Stimulated activated CD8-positive, alpha-beta memory T cell treated with anti-CD3 and anti-CD28 coated beads, Interleukin-7, amount 100 ng/mL, for 4 hours (primary cell): ENCODE measurements at places on chromosomes 7 and 10.

DNA sequence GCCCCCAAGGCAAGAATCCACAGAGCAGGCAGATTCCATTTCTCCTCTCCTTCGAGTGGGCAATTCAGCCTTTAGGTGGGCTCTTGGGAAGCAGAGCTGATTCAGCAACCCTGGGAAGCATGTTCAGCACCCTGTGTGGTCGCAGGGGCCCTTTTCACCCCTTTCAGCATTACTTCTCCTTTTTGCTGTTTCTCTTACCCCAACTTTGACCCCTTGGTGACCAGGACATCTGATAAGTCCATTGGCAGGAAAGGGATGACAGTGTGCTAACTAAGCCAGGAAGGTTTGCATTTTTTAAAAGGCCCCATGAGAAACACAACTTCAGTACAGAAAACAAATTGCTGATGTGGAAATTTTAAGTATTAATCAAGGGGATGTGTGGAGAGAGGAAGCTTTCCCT, 283.7 kb upstream of the NRP1 start:
- no peak for DNase-seq

GRCh38 chr7:5557920-5558401, 134.3 kb upstream of the TNRC18 start:
- DNase-seq = no peak

- no peak for DNase-seq
Measured at GRCh38 chr7:139976838-139977656, 85.7 kb downstream of the PARP12 start.

DNA sequence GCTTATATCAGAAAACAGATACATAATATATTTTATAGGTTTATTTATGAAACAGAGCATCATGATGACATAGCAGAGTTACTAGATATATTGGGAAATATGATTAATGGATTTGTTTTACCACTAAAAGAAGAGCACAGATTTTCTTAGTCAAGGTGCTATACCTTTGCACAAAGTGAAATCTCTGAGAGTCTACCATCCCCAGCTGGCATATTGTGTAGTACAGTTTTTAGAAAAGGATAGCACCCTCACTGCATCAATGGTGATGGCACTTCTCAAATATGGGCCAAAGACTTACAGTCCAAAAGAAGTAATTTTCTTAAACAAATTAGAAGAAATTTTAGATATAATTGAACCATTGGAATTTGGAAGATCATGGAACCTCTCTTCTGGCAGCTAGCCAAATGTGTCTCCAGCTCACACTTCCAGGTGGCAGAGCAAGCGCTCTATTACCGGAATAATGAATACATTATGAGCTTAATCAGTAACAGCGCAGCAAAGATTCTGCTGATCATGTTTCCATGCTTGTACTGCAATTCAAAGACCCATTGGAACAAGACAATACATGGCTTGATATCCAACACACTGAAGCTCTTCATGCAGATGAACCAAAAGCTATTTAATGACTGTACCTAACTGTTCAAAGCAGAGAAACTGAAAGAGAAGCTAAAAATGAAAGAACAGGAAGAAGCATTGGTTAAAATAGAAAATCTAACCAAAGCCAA, 21.9 kb upstream of the CREB3L2 start:
- no peak for DNase-seq

GRCh38 chr7:81161451-81162075, 242.7 kb upstream of the SEMA3C start:
- DNase-seq = no peak

DNA sequence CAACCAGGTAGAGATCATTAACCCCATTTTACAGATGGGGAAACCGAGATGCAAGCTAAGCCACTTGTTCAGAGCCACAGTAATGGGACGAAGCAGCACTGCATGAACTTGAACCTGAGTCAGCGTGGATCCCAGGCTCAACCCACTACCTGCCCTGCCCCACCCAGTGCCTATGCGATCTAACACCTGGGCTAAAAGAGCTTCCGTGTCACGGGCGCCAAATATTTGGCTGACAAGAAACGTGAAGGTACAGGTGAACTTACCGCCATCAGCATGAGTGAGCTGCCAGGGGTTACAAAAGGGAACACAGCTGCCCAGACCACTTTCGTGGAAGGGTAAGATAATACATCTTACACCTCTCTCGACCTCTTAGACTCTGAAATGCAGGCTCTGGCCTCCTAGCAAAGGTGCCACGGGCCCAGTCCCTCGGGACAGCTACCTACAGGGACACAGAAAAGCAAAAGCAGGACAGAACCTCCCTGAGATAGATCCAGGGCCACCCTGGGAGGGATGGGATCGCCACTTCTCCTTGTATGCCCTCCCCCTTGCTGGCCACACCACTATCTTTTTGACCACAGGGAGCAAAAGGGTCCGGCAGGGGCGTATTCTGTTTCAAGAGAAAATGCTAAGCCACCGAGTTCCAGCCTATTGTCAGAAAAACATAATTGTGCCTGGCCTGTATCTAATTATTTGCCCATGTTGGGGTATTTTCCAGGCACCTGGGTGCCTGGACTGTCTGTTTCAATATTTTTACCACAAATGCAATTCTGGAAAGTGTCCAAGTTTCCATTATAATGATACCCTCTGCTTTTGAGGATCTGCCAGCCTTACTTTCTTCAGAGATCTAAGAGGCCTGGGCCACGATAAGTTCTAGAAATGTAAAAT, 6.4 kb downstream of the CHST15 start:
- DNase-seq = no peak

DNA sequence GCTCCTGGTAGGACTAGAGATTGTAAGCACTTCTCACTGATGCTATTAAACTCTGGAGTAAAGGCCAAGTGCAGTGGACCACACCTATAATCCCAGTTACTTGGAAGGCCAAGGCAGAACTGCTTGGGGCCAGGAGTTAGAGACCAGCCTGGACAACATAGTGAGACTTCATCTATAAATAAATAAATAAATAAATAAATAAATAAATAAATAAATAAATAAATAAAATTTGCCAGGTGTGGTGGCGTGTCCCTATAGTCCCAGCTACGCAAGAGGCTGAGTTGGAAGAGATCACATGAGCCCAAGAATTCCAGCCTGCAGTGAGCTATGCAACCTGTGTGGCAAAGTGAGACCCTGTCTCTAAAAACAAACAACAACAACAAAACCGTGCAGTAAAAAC, 1475.7 kb downstream of the REEP3 start:
- DNase-seq = no peak

GRCh38 chr7:82469207-82469606, 25.6 kb upstream of the CACNA2D1 start:
- no peak for DNase-seq

- DNase-seq = no peak
Measured at GRCh38 chr10:25047591-25048301, 31.3 kb downstream of the THNSL1 start.

- DNase-seq = no peak
Measured at GRCh38 chr10:85696893-85697292, 669.7 kb downstream of the GRID1 start.

GRCh38 chr7:8109196-8110022, 140.8 kb downstream of the GLCCI1 start:
- DNase-seq = no peak

DNA sequence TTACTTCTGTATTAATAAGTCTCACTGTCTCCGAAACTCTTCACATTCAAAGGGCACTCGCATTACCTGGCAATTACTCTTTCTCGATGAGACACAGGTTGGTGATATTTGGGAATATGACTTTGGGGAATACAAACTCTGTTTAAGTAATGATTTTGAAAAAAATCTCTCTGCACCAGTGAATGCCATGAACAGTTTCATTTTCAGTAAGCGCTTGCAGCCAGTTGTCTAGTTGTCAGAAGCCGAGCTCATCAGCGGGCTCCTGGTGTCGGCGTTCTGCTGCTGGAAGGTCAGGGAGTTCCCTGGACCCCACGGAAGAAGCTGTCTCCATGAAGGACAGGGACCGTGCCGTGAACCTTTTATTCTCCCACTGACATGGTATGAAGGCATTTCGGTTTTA, 57.7 kb downstream of the PTPRE start:
- no peak for DNase-seq

GRCh38 chr7:1804310-1804709, 134.2 kb downstream of the ELFN1 start:
- DNase-seq = no peak

DNA sequence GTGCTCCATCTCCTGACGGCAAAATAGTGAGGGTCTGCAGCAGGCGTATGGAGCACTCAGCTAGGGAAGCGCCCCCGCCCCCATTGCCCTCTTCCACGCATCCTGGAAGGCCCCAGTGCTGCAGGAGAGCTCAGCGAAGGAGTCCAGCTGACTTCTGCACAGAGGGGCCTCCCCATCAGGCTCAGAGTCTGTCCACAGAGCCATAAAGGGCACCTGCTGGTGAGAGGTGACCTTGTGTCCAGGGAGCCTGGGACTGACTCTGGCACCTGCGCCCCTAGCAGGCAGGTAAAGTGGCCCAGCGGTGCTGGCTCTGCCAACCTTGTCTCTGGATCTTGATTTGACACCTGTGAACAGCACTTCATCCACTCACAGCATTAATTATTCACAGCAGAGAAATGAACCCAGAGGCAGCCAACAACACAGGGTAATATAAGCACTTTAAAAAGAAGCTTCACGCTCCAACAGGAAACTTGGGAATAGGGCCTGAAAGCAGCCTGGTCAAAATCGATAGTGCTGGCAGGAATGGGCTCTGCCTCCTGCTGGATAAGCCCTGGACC, 59.6 kb downstream of the VOPP1 start:
- no peak for DNase-seq

GRCh38 chr7:96026010-96026409, 253.7 kb downstream of the DYNC1I1 start:
- no peak for DNase-seq

GRCh38 chr10:817371-817770, 114.1 kb downstream of the LARP4B start:
- no peak for DNase-seq

DNA sequence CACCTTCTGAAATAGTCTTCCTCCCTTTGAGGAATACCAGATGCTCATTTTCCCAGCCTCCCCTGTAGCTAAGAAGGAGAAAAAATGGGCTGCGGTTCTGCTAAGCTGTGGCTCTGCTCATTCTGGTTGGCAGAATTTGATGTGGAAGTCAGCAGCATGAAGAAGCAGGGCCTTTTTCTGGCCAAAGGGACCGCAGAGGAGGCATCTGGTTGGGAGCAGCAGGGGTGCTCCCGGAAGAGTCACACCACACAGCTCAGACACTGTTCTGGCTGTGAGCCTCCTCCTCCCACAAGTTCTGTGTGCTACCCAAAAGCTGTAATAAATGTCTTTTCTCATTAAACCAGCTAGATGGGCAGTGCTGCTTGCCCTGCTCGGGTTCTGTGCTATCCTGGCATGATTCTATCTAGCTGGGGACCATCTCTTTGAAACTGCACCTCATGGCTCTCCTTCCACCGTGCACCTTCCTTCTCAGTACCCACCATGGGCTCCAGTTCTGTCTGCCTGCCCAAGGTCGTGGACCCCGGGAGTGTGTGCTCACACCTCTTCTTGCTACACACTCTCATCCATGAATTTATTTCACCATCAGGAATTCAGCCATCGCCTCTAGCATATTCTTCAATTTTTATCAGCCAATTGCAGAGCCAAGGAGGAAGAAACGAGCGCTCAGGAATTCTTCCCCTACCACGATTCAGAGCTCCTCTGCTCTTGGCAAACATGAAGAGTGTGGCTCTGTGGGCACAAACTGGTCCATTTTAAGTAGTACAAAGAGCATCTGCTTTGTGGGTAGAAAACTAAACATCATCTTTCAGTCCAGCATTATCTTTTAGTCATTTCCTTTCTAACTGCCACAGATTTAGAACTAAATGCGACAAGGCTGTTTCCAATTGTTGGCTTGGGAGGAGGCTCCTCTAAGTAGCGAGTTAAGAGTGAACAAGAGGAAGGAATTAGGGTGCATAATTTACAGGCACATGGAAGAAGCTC, 76.9 kb downstream of the FAM171A1 start:
- no peak for DNase-seq

DNA sequence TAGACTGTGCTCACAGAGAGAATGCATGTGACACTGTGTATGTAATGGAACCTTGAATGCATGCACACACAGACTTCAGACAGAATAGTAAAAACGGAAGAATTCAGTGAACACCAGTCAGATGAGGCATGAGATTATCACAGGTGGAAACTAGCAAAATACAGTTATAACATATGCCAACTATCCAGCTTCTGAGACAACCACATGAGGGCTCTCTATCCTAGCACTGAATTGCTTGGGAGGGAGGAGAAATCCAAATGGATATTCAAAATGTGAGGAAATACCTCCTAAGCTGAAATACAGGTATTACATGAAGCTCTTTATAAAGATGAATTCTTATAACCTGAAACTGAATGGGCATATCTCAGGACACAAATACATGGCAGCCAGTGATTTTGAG, 30.6 kb downstream of the GARS1 start:
- DNase-seq = no peak
